Activated T-cell treated with anti-CD3 and anti-CD28 coated beads, Interleukin-2, amount 50 U/mL, for 1 hour (primary cell): ENCODE measurements at places on chromosomes 11 and 22.

GRCh38 chr11:102553835-102554282 is 23.3 kb upstream of the MMP7 start:
- no peak for DNase-seq

DNA sequence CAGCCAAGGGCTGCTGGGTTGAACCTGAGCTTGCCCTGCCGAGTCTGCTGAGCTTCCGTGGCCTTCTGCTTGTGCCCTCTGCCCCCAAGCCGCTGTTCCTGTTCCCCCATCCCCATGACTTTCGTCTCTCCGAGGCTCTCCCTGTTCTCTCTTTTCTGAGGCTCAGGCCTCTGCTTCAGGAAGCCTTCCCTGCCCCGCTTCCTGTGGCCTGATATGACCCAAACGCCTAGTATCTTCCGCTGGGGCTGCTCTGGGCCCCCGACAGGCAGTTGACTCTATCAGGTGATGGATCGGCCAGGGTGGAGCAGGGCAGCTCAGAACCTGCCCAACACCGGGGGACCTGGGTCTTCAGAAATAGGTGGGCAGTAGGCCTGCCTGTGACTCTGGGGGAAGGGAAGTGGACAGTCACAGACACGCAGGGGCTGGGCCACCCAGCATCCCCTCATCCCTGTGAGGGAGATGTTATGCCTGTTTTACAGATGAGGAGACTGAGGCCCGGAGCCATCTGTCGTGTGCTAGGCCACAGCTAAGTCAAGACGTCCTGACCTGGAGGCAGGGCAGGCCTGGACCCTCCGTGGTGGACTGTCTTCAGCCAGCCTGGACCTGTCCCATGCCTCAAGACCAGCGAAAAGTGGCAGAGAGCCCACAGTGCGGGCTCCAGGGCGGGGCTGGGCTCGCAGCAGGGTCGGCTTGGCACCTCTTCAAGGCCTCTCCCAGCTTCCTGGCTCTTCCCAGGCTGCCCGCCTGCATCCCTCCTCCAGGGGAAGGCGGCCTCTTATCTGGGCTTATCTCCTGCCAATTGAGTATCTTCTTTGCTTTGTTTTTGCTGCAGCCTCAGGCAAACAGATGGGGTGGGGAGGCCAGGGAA is 16.2 kb downstream of the BAD start:
- no peak for DNase-seq

- DNase-seq: no peak
Measured at GRCh38 chr11:34359548-34359891, 1.7 kb upstream of the ABTB2 start.

DNA sequence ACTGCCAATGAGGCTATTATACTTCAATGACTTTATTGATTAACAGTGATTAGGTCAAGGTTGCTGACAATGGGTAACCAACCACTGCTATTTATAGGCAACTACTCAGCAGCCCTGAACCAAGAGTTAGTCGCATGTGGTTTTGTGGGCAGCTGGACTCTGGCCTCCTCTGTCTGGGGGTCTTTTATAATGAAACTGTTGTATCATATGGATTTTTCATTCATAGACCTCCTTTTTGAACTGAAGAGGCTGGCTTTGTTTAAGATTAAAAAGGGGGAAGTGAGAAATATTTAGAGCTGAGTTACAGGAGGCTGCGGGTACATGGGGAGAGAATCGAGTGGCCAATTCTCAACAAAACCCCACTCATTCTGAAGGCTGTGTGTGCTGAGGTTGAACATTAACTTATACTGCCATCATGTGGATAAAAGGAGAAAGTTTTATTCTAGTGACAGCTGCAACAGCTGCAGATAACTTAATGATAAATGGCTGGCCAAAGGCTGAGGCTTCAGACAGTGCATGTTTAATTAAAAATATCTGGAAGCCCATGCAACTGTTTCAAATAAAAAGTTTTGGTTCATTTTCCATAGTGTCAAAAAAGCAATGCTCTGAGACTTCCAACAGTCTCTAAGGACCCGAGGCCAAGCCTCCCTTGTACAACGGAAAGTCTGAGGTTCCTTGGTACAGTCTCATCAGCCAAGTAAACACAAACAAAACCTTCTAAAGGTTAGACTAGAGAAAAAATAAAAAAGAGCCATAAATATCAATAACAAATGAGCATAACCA is 682.6 kb downstream of the KCNA4 start:
- DNase-seq: no peak

DNA sequence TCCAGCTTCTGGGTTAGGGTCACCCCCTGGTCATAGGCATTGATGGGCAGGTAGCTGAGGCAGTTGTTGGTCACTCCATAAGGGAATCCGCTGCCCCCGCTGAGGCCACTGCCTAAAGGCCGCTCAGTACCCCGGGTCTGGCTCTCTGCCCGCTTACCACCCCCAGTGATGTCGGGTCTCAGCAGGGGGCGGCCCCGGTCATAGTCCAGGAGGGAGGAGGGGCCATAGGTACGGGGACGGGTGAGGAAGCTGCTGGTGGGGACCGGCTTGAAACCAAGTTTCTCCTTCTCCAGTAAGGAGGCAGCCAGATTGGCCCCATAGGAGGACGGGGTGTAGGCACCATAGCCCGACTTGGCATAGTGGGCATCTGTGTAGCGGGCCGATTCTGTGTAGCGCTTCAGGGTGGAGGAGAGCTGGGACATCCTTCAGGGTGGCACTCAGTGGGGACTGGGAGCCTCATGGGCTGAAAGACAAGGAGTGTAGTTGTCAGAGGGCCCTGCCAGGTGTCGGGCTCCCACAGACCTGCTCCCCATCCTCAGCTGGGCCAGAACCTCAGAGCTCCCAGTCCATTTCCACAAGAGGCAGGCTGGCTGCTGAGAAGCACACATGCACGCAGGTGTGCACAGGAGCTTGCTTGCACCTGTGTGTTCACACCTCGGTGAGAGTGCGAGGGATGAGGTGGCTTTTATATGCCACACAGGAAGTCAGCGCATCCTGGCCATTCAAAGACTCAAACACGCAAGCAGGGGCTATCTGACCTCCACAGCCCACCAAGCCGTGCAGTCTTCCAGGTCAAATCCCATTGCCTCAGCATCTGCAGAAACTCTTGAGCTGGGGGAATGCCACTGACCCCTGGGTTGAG is 8.2 kb downstream of the USP2 start:
- DNase-seq: no peak

DNA sequence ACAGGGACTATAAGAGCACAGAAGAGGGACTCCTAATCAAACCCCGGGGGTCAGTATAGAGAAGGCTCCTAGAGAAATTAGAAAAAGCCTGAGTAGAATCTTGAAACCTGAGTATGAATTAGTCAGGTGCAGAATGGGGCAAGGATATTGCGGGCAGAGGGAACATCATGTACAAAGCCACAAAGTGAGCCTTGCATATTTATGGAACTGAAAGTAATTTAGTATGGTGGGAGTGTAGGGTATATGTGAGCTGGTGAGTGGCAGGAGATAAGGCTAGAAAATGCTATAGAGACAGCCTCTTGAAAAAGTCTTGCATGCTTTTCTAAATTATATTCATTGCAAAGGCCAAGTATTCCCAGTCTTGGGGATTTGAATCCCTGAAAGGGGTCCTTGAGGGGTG is 93.7 kb downstream of the STIM1 start:
- DNase-seq: no peak

GRCh38 chr11:95911369-95911759 is 12.5 kb downstream of the MTMR2 start:
- no peak for DNase-seq

DNA sequence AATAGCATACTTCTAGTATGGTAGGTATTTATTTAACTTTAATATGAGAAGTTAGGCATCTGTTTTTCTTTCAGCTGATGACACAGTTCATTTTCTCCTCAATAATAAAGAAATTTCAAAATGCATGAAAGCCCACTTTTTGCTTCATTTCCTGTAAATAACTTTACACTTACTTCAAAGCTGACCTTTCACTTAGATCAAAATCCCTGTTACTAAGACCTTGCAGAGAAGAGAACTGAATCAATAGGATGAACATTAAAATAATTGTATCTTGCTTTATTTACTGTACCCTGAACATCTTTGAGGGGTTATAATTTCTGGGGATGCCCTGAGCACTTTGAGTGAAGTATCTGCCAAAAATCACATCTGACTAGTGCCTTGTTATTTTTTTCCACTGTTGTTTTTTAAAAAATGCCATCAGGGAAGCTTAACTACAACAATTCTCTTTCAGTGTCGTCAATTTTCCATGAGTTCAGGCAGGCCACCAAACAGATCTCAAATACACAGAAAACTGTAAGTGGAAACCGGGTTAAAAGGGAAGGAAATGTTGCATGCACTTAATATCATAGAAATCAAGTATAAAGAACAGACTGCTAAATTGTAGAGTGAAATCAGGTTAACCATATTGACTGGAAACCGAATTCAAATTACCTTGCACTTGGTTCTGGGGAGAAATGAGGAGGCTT is 206.2 kb downstream of the MAML2 start:
- no peak for DNase-seq

DNA sequence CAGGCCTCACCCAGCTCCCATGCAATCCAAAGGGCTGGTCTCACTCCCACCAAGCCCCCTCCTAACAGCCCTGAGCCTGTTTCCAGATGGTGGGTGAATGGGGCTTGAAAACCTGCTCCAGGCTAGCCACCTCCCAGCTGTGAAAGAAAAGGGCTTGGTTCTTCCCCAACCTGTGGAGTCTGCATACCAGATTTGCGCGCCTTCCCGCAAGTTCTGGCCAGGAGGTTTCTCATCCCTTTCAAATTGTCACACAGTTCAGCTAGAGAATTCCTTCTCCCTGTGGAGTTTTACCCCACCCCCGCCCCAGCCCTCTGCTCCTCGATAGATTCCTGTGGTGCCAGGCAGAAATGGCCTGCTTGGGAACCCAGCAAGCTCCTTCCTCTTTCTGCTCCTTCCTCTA is 734.6 kb upstream of the FAT3 start:
- DNase-seq: no peak

DNA sequence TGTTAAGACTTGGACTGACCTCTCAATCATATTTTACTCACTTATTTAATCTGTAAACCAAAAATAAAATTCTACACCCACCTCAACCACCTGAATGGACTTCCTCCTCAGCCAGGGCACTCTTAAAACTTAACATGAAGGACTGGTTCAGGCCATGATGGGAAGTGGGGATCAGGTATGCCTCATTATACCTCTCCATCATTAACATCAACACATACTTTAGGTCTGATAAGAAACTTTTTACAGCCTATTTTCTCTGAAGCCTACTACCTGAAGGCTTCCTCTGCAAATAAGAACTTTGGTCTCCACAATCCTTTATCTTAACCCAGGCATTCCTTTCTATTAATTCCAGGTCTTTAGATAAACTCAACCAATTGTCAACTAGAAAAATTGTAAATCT is 390.0 kb downstream of the AASDHPPT start:
- no peak for DNase-seq

DNA sequence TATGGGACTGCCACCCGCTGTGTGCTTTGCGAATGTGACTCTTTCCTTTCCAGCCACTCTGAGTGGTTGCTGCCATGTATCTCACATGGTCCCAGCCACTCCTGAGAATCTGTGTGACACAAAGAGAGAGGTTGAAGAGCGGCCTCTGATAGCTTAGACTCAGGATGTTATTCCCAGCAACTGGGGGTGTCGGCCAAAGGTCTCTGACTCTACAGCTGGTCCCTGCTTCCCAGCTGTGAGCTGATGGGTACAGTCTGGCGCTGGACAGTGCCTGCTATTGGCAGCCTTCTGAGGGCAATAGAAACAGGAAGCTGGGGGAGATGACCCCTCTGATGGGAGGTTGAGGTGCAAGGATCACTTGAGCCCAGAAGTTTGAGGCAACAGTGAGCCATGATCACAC is 105.1 kb downstream of the RRAS2 start:
- DNase-seq: no peak

GRCh38 chr11:60493454-60493853 is 876 bp downstream of the MS4A12 start:
- no peak for DNase-seq
